Activated CD4-positive, alpha-beta memory T cell treated with anti-CD3 and anti-CD28 coated beads, Interleukin-2, amount 10 ng/mL, durations not matched to agents 7 days and 5 days (primary cell): ENCODE measurements at places on chromosomes 3 and 15.

- no peak for DNase-seq
These were observed 337.9 kb upstream of the KCNMB2 start for GRCh38 chr3:178198329-178198728.

- no peak for DNase-seq
These were observed 50.7 kb upstream of the SKOR1 start for GRCh38 chr15:67774626-67775025.

- no peak for DNase-seq
These were observed 11.7 kb downstream of the EBLN2 start for GRCh38 chr3:73073091-73073707.

DNA sequence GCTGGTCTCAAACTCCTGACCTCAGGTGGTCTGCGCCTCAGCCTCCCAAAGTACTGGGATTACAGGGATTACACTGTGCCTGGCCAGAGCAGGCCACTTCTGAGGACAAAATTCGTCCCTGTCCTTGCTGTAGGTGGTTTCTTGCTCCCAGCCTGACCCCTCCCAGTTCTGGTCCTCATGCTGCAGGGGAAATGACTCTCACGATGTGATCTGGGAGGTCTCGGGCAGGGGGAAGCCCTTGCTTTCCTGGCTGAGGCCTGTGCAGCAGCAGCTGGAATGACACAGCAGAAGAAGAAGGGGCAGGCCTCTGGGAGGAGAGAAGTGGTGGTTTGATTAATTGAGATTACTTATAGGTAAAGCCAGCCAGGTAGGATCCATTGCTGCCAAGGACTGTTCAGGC is 39.3 kb downstream of the MEGF11 start:
- DNase-seq, result no peak

DNA sequence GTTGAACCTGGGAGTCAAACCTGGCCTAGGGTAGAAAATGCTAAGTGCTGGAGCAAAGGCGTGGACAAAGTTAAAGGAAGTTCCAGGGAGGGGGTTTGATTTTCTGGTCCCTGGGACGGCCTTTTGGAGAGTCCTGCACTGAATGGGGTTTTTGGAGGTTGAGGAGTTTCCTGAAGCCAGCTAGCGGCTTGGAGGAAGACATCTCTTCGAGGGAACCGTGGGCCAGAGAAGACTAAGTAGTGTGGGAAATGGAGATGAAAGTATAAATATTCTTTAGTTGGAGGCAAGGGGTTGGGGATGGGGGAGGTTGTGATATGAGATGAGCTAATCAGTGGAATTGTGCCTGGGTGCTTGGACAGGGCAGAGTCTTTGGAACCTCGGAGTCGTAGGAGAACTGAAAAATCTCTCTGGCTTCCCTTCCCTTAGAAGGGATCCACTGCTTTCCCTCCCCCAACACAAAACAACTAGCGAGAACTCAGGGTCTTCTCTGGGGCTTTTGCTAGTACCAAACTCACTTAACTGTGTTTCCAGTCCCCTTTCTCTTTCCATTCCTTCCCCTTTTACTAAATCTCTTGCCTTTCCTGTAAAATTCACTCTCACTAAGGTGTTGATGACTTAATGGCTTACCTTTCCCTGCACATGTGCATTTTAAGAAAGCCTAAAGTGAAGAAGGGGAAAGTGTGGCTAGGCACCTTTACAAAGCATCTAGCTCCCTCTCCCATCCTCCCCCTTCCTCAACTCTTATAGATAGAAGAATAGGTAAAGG is 1.0 kb downstream of the LPP start:
- DNase-seq, result no peak
